ENCODE measurements at places on chromosomes 2 and 18. TPM values are rescaled to one million over a fixed set of nuclear protein-coding genes. Genes with fewer than 3 reads are reported as not detected.

PFN4 gene
- 1.6 TPM for total RNA-seq

C2orf66 gene
- 0.12 TPM for total RNA-seq

CLEC4F gene
- total RNA-seq = not detected

POTEC gene
- total RNA-seq = not detected

NT5DC4 gene
- not detected for total RNA-seq

DPYSL5 gene
- total RNA-seq = 3.7 TPM

TEX44 gene
- not detected for total RNA-seq

GPR55 gene
- total RNA-seq = not detected

FARSB gene
- 43.1 TPM for total RNA-seq

EMILIN1 gene
- total RNA-seq = 0.56 TPM

RPRM gene
- total RNA-seq = not detected

PPP1R1C gene
- total RNA-seq = 1.9 TPM

TCF7L1 gene
- 9.9 TPM for total RNA-seq

DSG3 gene
- total RNA-seq = not detected

DYNAP gene
- total RNA-seq = not detected

HAT1 gene
- total RNA-seq = 76.1 TPM

BMP10 gene
- total RNA-seq = not detected

PDE6D gene
- 17.0 TPM for total RNA-seq

Measured in A549 treated with GW870086 at 1 μM for 4 hours (cell line).